RCC 7860 (cell line): ENCODE measurements at places on chromosomes 6 and 20.

DNA sequence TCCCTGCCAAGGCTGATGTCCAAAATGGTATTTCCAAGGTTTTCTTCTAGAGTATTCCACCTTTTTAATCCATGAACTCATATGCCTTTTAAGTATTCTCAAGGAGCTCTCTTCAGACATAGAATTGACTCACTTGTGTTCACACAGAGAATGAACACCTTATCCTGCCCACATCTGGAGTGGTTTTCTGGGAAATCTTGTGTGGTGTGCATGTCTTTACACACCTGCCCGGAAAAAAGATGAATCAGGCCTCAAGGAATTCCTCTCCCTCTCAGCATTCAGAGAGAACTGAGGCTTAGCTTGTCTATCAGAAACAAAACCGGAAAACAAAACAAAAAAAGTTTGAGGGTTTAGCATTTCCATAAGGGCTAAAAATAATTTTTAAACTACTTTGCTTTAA, 148.8 kb downstream of the TFAP2A start:
- DNase-seq = no peak

- no peak for DNase-seq
These were observed 24.5 kb downstream of the PYGB start for GRCh38 chr20:25272223-25273000.

DNA sequence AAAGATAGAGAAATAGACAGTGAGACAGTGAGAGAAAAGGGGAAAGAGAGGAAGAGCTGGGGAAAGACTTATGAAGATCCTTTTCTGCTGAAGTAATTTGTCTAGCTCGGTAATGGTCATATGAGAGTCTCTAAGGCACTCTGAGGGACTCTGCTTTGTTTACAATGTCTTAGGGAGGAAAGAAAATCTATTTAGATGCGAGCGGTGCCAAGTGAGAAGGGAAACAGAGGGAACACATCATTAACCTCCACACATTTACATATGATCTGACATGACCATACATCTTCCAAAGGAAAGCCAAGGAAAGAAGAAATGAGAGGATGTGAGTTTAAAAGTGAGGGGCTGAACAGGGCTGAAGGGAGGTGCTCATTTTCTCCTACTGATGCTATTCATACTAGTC, 862.3 kb upstream of the CITED2 start:
- no peak for DNase-seq

DNA sequence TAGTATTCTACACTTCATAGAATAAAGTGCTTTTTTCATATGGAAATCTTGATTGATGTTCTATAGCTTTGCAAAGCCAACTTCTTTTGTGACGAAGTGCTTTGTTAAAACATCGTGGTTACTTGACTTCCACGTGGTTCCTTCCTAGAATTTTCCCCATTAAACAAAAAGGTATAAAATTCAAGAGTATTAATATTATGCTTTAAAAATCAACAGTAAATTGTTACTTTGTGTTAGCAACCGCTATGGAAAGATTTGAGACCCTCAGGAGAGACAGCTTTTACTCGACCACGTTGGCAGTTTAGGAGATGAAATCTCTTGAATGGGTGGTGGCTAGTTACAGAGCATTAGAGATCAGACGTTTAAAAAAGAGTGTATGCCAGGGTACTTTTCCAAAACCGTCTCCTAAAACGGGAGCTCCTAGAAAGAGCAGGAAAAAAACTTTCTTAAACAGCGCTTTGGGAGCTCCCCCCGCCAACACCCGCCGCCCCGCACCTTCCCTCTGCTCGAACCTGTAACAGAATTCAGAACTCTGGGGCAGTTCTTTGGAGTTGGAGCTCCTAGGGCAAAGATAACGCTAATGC, 920 bp downstream of the GJA1 start:
- no peak for DNase-seq

GRCh38 chr20:3661060-3661813, 2.0 kb downstream of the GFRA4 start:
- DNase-seq = no peak

DNA sequence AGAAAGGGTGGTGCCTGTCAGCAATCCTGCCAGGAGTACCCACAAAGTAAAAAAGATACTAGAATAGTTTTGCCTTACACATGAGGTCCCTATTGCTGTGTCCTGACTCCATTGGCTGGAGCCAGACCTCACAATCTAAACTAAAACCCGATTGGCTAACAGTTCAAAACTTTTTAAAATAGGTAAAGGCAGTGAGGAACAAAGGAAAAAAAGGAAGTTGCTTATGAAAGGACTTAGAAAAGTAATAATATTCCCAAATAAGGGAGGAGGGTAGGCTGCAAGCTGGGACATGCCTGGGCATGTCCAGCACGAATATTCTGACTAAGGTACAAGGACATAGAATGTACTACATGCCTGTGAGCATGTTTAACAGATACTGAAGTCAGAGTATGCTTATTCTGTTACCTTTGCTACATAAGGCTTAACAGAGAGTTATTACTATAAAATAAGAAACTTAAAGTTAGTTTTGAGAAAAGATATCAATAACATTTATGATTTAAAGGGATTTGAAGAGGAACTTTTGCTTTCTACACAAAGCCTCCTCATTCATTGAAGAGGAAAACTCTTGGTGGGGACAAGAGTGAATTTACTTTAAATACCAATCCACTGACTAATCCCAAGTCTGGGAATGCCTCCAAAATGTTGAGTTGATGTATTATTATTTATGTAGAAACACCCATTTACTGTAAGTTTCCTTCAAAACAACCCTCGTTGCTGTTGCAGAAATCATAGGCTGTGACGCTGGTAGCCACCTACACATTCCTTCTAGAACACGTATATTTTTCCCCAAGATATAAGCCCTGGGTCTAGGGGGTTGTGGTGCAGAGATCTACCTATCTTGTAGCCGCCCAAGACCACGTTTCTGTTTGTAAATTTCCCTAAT, 8.2 kb upstream of the MTHFD1L start:
- DNase-seq = peak; percentile 90

- no peak for DNase-seq
These were observed 117.0 kb downstream of the PHACTR3 start for GRCh38 chr20:59721386-59721785.

DNA sequence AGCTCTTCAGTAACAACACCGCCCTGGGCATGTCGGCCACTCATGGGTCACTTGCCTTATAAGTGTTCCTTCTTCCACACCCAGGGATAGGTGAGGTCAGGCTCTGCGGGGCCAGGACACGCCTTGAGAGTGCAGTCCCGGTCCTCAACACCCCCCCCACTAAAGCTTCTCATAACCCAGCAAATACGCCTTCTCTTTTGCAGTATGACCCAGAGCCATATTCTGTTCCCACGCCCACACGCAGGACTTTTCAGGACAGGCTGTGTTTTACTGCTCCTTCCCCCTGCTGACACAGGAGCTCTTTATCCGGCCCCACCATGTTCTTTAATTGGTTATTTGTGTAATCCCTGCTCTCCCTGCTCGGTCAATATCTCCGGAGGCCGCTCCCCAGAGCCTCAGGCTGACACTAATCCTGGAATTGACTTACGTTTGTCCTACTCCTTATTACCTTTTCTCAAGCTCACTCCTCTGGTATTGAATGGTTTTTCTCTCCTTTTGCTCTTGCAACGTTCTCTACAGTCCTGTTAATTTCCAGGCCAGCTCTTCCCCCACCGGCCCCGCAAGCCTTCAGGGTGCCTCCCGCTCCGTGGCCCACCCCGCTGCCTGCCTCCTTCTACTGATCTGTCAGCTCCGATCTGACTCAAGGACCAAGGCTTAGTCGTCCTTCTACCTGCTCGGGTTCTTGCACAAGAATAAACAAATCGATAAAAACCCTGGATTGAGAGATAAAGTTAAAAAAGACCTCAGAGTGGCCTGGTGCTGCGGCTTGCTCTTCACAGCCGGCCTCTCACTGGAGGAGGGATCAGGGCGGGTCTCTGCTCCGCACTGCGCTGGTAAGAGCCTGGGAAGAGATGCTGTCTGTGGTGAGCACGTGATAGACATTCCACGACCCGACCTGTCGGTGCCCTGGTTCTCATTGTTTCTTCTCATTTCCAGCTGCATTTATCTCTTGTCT, 357.5 kb downstream of the ZFAND3 start:
- DNase-seq = no peak

- DNase-seq = no peak
These were observed 14.0 kb downstream of the CDKAL1 start for GRCh38 chr6:20548264-20548663.

DNA sequence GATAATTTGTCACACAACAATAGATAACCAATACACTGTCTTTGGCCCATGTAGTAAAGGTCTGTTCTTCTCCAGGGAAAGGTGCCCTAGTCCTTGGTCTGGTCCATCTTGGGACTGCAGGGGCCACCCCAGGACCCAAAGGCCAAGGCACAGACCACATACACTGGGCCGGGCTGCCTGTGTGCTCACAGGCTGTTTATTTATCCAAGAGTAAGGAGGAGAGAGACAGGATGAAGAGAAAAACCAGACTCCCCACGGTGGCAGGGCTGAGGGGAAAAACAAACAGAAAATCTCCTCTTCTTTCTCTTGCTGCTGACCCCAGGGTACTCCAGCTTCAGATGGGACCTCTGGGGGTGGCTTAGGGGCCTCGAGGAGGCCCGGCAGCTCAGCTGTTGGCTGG, 6.5 kb upstream of the CDK5RAP1 start:
- no peak for DNase-seq

GRCh38 chr20:55153001-55153645, 677.7 kb downstream of the DOK5 start:
- peak; percentile 11 for DNase-seq

GRCh38 chr20:3815703-3816315, 4.5 kb upstream of the AP5S1 start:
- DNase-seq = no peak

DNA sequence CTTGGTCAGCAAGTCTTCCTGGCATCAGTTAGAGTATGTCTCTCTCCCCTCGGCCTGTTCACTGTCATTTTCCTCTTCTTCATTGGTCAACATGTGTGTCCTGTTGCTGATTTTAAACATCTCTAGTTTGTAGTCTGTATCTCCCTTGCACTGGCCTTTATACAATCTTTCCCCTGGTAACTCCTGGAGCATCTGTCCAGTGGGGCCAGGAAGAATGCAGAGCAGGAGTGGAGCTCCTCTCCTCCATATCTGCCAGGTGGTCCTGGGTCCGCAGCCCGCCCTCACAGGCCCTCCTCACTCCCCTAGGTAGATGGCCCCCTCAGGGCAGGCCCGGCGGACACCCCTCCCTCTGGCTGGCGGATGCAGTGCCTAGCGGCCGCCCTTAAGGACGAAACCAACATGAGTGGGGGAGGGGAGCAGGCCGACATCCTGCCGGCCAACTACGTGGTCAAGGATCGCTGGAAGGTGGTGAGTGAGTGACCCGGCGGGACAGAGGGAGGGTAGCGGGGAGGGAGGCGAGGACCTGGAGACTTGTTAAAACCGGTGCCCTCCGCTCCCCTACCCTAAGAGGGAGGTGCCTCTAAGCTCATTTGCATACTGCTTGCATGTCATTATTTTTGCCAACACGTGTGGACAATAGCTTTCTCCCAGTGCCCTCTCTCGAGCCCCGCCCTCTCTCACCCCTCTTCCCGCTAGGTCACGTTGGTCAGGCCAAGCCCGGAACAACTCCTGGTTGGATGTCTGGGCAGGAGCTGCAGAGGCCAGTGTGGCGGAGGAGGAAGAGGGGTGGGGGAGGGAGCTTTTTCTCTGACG, 3.2 kb downstream of the TTBK1 start:
- DNase-seq = no peak

GRCh38 chr6:47680724-47681123, 17.7 kb upstream of the ADGRF4 start:
- DNase-seq = no peak

- no peak for DNase-seq
These were observed 606.0 kb downstream of the HDGFL1 start for GRCh38 chr6:23175391-23175790.

GRCh38 chr6:15626878-15627674, 35.8 kb downstream of the DTNBP1 start:
- DNase-seq = no peak
